Breast epithelium (tissue), 4 donors: ENCODE measurements at places on chromosomes 1 and 21. TPM values are rescaled to one million over a fixed set of nuclear protein-coding genes. Genes with fewer than 3 reads are reported as not detected.

GRCh38 chr1:90341516-90341915, 346.6 kb downstream of the ZNF326 start:
- DNase-seq: no peak

CXADR gene
- 0.32 TPM for total RNA-seq

DNA sequence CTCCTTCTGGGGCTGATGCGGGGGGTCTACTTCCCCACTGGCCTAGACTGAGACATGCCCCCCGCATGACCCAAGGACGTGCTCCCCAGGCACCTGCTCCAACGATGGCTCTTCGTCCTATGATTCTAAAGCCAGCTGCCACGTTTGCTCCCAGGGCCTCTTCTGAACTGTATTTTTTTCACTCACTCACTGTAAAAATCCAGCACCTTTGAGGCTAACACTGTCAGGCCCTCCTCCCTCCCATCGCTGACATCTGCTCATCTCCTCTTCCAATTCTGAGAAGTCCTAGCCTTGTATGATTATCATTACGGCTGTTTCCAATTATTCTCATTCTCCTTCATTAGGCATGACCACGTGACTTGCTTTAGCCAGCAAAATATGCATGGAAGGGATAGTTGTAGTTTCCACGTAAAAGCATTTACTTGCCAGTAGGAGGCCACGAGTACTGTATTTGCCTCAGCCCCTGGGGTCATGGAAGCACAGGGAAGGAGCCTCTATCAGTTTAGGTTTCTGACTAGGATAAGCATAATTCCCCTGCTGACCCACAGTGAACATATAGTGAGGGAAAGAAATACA, 19.1 kb upstream of the EDN2 start:
- no peak for DNase-seq

- DNase-seq: no peak
Measured at GRCh38 chr1:228175316-228176023, 9.9 kb downstream of the IBA57 start.

- DNase-seq: no peak
Measured at GRCh38 chr1:164180824-164181223, 378.2 kb upstream of the PBX1 start.

CA6 gene
- total RNA-seq: not detected

AMY1A gene
- total RNA-seq: not detected

CRYZL1 gene
- 24.9 TPM for total RNA-seq

DIPK1A gene
- 14.4 TPM for total RNA-seq

NBPF10 gene
- 1.3 TPM for total RNA-seq

COX20 gene
- 31.4 TPM for total RNA-seq

PCP4L1 gene
- total RNA-seq: 0.32 TPM

GRCh38 chr1:2104621-2105427, 54.6 kb downstream of the PRKCZ start:
- no peak for DNase-seq

HPDL gene
- not detected for total RNA-seq

DNA sequence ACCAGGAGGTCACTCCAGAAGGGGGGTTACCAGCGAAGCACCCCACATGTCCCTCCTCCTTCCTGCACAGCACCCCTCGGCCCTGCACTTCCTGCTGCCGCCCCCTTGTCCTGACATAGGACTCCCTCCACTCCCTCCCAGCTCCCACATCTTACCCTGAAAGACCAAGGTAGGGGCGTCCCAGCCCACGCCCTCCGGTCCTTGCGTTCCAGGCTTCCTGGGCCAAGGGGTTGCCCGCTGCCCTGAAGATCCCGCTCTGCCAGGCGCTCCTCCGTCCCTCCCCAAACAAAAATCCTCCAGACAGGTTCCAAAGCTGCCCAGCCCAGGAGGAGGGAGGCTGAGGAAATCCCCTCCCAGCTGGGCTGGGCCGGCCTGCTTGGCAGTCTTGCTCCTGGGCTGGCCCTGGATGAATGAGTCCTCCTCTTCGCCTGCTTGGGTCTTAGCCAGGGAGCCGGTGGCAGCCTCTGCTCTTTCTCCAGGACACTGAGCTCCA, at the start of gene RHBDL2:
RHBDL2 (minus strand) TSS at position 304 of the 493 bp plus-strand sequence. CDS start 22,618 bp downstream, outside the sequence.
- peak; percentile 78 for DNase-seq

GRCh38 chr1:101005871-101006270, 19.7 kb downstream of the DPH5 start:
- DNase-seq: no peak

HES2 gene
- total RNA-seq: 3.6 TPM

GRCh38 chr1:153606194-153606593, 6.7 kb downstream of the S100A16 start:
- no peak for DNase-seq

GRCh38 chr21:30426731-30427130, 1.0 kb upstream of the KRTAP13-3 start:
- no peak for DNase-seq

SMIM11 gene
- total RNA-seq: 16.4 TPM

LHX8 gene
- total RNA-seq: not detected

UBL4B gene
- total RNA-seq: 1.6 TPM

GRCh38 chr1:7113822-7114221, 328.6 kb downstream of the CAMTA1 start:
- DNase-seq: no peak

- no peak for DNase-seq
Measured at GRCh38 chr1:11320153-11320936, 47.3 kb downstream of the UBIAD1 start.

- no peak for DNase-seq
Measured at GRCh38 chr1:112540226-112540794, 31.5 kb downstream of the WNT2B start.

DNA sequence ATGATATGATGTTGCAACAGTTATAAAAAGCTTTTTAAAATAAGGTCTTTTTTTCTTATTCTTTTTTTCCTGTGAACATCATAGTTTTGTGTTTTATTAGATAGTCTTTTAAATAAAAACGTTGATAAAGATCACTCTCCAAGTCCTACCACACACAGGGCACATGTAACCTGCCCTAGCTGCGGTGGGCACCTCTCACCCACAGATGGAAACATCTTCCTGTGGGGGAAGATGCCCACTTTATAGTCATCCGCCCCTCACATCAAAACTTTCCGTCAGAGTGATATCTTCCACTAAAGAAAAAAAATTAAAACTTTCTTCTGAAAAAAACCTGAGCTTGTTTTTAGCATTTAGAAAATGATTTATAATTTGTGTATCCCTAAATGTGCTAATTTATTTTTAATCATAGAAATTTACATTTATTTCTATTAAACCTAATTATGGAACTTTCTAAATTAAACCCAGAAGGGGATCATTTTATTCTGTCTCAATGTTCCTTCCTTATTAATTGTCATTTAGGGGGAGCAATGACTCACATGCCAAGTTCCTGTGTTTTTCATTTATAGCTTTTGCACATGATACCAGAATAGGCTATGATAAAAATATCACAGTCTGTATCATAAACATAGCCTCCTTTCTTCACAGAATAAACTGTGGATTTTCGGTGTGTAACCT, 24.7 kb downstream of the TNFRSF9 start:
- DNase-seq: no peak

DNA sequence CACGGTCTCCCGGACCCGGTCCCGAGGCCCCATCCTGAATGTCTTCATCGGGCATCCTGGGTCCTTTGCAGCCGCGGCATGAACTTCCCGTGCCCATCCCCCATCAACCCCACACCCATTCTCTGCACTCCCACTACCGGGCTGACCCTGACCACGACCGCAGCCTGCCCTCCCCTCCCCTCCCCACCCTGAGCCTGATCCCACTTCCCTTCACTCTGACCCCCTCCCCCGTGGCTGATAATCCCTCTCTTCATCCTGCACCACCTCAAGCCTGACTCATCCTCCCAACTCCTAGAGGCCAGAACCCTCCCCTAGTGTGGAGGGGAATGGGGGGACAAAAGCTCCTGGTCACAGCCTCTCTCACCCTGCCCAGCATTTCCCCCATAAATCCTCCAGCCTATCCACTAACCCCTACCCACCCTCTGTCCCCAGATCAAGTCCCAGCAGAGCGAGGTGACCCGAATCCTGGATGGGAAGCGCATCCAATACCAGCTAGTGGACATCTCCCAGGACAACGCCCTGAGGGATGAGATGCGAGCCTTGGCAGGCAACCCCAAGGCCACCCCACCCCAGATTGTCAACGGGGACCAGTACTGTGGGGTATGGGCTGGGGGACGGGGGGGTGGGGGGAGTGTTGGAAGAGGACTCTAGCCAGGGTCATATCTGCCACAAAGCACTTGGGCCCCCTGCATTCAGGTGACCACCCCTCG, 602 bp downstream of the SH3BGRL3 start:
- no peak for DNase-seq

THEM5 gene
- total RNA-seq: not detected

GRCh38 chr1:81428998-81429397, 371.7 kb upstream of the ADGRL2 start:
- DNase-seq: no peak

- no peak for DNase-seq
Measured at GRCh38 chr1:183568176-183569021, 21.9 kb downstream of the NCF2 start.

DCST1 gene
- total RNA-seq: 0.16 TPM

DNA sequence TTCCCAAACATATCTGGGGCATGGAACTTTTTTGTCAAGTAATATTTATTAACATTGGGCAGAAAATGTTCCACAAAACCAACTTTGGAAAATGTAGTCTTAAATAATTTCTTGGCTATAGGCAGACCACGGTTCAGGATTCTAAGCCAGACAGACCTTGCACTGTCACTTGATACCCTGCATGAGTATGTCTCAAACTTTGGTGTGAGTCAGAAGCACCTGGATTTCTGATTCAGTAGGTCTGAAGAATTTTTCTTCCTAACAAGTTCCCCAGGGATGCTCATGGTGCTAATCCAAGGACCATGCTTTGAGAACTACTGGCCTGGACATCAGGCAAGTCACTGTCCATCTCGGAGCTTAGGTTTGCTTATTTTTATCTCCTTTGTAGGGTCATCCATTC, 562.0 kb downstream of the PLPP3 start:
- no peak for DNase-seq

DNA sequence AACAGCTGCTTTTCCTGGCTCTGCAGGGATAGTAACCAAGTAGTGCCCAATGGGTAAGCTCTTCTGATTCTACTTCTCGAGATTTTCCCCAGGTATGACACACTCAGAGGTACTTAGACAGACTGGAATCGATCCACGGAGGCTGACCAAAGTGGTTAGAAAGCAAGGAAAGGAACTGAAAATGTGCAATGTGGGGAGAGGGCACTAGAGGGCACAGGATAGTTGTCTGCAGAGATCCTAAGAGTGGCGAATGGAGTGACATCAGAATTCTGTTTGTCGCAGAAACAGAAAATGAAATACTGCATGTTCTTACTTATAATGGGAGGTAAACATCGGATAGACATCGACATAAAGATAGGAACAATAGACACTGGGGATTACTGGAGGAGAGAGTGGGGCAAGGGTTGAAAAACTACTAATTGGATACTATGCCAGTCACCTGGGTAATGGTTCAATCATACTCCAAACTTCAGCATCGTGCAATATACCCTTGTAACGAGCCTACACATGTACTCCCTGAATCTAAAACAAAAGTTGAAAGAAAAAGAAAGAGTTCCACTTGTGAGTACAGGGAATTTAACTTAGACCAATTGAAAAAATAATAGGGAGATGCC, 23.3 kb downstream of the CYP2J2 start:
- DNase-seq: no peak

DNA sequence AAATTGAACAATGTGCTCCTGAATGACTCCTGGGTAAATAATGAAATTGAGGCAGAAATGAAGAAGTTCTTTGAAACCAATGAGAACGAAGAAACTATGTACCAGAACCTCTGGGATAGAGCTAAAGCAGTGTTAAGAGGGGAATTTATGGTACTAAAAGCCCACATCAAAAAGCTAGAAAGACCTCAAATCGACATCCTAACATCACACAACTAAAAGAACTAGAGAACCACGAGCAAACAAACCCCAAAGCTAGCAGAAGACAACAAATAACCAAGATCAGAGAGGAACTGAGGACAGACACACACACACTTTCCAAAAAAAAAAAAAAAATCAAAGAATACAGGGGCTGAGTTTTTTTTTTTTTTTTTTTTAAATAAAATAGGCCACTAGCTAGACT, 564.2 kb downstream of the SMYD3 start:
- no peak for DNase-seq

GRCh38 chr1:185238447-185238846, 78.6 kb downstream of the IVNS1ABP start:
- DNase-seq: no peak

DNA sequence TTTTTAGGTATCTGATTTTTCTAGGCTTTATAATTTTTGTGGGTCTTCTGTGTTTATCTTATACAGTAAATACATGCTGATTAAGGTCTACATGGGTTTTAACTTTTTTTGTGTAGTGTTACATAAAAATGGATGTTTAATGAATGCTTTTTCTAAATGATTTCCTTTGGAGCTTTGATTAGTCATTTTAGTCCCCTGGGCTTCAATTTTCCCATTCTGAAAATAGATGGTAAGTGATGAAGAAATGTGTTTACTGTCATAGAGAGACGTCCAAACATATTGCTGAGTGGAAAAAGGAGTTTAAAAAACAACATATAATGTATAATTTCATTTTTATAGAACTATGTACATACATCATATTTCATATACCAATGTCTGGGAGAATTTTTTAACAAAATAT, 140.9 kb upstream of the HMCN1 start:
- DNase-seq: no peak

MACF1 gene
- 350 TPM for total RNA-seq

- DNase-seq: no peak
Measured at GRCh38 chr1:231215681-231216385, 25.2 kb upstream of the GNPAT start.

DNA sequence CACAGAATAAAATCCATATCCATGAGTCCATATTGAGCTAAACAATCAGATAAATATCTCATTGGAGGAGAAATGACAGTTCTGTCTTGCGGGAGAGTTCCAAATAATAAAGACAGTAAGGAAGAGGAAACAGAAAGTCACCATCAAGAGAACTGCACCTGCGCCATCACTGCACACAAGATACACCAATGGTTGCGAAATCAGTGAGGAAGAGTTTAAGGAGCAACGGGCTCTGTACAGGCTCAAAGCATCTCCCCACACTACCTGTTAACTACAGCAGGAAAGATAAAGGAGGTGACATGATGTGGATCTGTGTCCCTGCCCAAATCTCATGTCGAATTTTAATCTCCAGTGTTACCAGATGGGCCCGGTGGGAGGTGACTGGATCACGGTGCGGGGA, 7.8 kb downstream of the C2CD2 start:
- DNase-seq: no peak

ILDR2 gene
- total RNA-seq: not detected

GRCh38 chr1:207885129-207886032, 25.5 kb downstream of the CD34 start:
- peak; percentile 64 for DNase-seq

GRCh38 chr1:2628191-2628932, 4.5 kb downstream of the MMEL1 start:
- DNase-seq: peak; percentile 46

SHISAL2A gene
- total RNA-seq: not detected

S100A16 gene
- total RNA-seq: 52.0 TPM
